ENCODE measurements at places on chromosomes 5 and 9. TPM values are rescaled to one million over a fixed set of nuclear protein-coding genes. Genes with fewer than 3 reads are reported as not detected.

FOXD4L3 gene
- not detected for total RNA-seq

CFAP157 gene
- total RNA-seq, result 0.17 TPM

LHX3 gene
- under 0.01 TPM for total RNA-seq

PCDHB10 gene
- 0.66 TPM for total RNA-seq
